Stimulated activated naive B cell treated with anti-CD40 and anti-IgM and Interleukin-4, amounts not matched to agents 10 μg/mL and 1 μg/mL and 100 μg/mL, for 72 hours (primary cell): ENCODE measurements at places on chromosomes 6 and 20.

- no peak for DNase-seq
Observed at GRCh38 chr6:12150812-12151432, 138.8 kb downstream of the HIVEP1 start.

DNA sequence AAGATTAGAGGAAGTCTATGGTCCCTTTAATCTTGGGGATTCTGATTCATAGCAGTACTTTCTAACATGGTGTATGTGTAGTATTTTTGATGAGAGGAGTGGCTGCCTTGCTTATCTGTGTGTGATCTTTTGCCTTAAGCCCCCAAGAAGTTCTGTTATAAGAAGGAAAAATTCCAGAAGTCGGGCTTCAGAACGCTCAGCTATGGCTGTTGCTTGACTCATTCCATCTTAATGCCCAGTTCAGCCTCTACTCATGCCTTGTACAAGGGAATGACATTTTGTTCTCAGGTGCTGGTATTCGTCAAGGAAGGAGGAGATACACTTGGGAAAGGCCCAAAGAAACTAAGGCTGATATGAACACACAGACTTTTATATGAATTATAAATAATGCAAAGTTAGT lies 713.0 kb upstream of the MARCKS start:
- no peak for DNase-seq

DNA sequence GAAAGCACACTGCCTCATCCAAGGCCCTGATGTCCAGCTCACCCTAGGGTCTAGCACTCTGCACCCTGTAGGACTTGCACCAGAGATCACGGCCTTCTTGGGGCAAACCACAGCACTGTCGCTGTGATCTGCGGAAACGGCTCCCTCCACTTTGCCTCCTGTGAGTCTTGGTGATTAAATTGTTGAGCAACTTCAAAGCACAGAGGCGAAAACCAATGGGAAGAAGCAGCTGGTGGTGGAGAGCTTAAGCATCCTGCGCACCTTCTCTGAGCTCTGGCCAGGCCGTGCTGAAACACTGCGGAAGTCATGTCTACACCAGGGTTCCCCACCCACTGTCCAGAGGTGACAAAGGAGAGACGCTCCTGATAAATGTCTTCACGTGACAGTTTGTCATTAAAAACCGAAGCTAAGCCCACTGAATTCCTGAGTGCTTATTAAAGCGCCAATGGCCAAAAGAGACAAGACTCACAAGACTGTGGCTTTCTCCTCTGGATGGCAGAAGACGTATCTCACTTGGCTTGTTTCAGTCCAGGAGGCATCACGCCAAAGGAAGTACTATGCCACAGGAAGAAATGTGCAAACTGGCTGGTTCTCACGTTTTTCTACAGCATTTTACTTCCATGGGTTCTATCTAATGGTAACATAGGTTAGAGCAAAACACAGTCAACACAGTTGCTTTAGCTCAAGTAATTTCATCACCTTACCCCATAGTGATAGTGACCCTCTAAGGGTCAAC lies 3.1 kb downstream of the RAMACL start:
- no peak for DNase-seq

GRCh38 chr20:21315138-21315537 lies 12.0 kb downstream of the XRN2 start:
- peak; percentile 16 for DNase-seq

GRCh38 chr6:113939825-113940224 lies 31.1 kb downstream of the HDAC2 start:
- no peak for DNase-seq

GRCh38 chr6:104884867-104885517 lies 25.3 kb upstream of the HACE1 start:
- no peak for DNase-seq

DNA sequence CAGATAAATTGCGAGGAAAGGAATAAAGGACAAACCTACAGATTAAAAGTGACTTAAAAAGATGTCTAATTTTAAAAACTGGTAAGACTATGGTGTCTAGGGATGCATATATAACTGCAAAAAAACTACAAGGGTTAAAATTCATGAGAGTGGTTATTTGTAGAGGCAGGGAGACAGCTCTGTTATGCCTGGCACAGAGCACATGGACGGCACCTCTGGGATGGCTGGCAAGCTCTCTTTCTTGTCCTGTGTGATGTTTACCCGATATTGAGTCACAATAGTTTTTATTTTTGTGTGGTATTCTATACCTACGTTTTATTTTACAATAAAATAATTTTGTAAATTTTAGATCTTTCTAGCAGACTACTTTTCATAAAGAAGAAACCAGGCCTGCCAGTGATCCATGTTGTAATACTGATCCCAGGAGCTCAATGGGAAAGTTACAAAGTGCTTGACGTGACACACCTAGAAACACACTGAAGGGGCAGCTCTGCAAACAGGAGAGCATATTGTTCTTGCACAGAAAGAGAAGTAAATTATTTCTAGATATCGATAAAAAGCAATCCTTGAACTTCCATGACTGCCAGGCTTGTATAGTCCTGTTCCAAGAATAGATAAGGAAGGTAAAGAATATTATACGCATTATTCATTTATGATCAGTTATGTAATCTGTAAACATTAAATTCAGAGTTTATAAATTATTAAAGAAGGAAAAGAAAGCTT lies 290.0 kb downstream of the PTPRK start:
- DNase-seq, result no peak

- no peak for DNase-seq
Observed at GRCh38 chr6:111088668-111089003, 1.3 kb downstream of the SLC16A10 start.

- peak; percentile 56 for DNase-seq
Observed at GRCh38 chr6:111406200-111406721, 76.8 kb downstream of the REV3L start.

DNA sequence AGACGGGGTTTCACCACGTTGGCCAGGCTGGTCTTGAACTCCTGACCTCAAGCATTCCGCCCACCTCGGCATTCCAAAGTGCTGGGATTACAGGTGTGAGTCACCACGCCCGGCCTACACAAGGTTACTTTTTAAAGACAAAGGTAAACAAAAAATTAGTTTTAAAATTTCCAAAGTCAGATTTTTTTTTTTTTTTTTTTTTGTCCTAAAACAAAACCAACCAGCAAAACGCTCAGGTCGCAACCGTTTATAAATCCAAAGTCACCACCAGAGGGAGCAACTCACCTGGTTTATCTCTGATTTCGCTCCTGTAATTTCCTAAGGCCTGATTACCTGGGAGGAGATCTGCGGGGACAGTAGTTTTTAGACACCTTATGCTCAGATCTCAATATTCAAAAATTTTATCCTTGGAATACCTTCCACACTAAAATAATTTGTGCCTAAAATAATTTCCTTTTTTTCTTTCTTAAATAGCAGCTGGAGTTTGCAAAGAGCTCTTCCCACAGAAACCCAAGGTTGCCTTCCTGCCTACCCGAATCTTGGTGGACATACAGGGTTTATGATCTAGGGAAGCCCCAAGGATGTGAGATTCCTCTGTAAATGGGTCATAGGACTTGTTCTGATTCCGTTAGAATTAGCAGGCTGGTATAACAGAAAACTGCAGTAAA lies 19.8 kb upstream of the TREM1 start:
- DNase-seq, result no peak

GRCh38 chr6:157314705-157315321 lies 8.5 kb downstream of the TMEM242 start:
- no peak for DNase-seq
